ENCODE measurements at places on chromosomes 1 and 21. TPM values are rescaled to one million over a fixed set of nuclear protein-coding genes. Genes with fewer than 3 reads are reported as not detected.

Gene SMYD2
- total RNA-seq: 24.3 TPM

Gene CHIA
- not detected for total RNA-seq

Gene ITLN2
- total RNA-seq: not detected

Gene AGBL4
- total RNA-seq: not detected

Gene ZNF695
- total RNA-seq: 0.36 TPM

Gene BEND5
- total RNA-seq: 9.9 TPM

DNA sequence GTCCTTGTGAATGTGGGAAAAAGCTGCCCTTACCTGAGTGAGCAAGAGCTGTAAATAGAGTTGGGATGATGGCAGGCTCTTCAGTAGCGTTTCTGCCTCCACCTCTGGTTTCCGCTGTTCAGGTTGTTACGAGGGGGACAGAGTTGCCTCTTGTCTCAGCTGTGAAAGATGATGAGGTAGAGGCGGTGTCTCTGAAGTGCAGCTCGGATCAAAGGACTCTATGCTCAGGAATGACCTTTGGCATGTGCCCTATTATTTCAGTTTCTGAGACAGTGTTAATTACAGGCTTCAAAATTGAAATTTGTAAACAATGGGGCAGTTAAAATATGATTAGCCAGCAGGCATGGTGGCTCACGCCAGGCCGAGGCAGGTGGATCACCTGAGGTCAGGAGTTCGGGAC, 70.3 kb downstream of the VPS26C start:
- no peak overlapping the region for H3K27ac ChIP-seq
- DNase-seq: no peak

DNA sequence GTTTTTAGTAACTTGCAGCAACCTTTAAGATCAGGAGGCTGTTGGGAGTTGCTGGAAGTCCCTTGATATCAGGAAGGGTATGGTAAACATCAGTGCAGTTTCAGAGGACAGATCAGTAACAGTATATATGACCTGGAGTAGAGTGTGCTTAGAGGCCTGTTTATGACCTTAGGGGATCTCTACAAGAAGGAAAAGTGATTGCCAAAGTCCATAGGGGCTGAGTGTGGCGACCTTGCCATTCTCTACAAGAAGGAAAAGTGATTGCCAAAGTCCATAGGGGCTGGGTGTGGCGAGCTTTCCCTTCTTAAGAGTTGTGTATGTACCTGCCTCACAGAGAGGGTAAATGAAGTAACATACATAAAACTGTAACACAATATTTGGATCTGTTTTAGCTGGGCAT, 28.5 kb upstream of the AXDND1 start:
- H3K36me3 ChIP-seq: peaks cover 35% of the 10 kb centered on the region
- no peak overlapping the region for H3K4me3 ChIP-seq
- no peak for DNase-seq
- no peaks in the 10 kb centered on the region for H3K4me1 ChIP-seq
- no peak overlapping the region for H3K27ac ChIP-seq
- H3K27me3 ChIP-seq: no peaks in the 10 kb centered on the region

DNA sequence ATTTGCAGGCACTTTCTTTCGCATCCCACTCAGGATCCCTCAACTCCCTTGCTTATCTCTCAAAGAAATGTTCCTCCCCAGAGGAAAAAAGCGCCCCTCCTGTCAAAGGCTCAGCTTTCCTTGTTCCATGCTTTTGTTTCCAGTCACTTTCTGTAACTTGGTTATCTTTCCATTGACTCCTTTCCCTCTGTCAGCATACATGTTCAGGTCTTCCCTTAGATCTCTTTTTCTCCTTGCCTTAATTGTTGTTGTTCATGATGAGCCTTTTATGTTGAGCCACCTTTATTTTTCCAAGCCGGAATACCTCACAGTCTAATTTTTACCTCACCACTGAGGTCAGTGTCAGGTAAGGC, 46.5 kb upstream of the PODN start:
- H3K4me3 ChIP-seq: peak overlapping the region; percentile 65
- H3K4me1 ChIP-seq: peaks cover 16% of the 10 kb centered on the region
- no peak for DNase-seq
- peak overlapping the region; percentile 57 for H3K27ac ChIP-seq
- no peaks in the 10 kb centered on the region for H3K36me3 ChIP-seq
- H3K27me3 ChIP-seq: no peaks in the 10 kb centered on the region

GRCh38 chr1:187342495-187342894, 513.7 kb downstream of the PLA2G4A start:
- no peak for DNase-seq
- H3K27me3 ChIP-seq: no peaks in the 10 kb centered on the region
- no peak overlapping the region for H3K4me3 ChIP-seq

DNA sequence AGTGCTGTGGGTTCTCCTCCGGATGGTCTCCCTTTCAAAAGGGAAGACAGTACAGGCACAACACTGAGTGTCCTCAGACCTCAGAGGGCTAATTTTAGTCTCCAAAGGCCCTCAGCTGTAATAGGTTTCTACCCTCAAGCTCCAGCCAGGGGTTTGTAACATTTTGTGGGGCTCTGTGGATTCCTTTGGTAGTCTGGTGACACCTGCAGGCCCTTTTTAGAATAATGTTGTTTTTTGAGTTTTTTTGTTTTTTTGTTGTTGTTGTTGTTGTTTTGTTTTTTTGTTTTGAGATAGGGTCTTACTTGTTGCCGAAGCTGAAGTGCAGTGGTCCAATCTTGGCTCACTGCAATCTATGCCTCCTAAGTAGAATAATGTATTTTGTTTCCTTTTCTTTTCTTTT, 15.0 kb upstream of the TMEM201 start:
- H3K27ac ChIP-seq: no peak overlapping the region
- peaks cover 3% of the 10 kb centered on the region for H3K36me3 ChIP-seq
- no peak overlapping the region for H3K4me3 ChIP-seq
- H3K27me3 ChIP-seq: no peaks in the 10 kb centered on the region
- H3K4me1 ChIP-seq: no peaks in the 10 kb centered on the region
- DNase-seq: no peak

DNA sequence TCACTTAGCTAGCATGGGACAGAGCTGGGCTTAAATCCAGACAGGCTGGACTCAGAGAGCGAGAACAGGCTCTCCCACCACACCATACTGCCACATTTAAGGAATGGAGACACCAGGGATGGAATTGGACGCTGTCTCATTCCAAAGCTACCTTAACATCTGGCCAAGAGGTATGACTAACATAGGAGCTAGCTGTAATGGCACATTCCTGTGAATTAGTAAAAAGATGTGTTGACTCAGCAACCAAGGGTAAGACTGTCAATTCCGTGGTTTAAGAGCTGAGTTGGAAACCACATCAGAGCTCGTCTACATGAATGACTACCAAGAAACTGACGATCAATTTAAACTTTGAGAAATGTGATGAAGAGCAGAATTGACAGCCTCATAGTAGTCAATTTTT, 8.3 kb upstream of the TNFRSF9 start:
- no peak overlapping the region for H3K27ac ChIP-seq
- peaks cover 18% of the 10 kb centered on the region for H3K4me1 ChIP-seq
- H3K36me3 ChIP-seq: no peaks in the 10 kb centered on the region

DNA sequence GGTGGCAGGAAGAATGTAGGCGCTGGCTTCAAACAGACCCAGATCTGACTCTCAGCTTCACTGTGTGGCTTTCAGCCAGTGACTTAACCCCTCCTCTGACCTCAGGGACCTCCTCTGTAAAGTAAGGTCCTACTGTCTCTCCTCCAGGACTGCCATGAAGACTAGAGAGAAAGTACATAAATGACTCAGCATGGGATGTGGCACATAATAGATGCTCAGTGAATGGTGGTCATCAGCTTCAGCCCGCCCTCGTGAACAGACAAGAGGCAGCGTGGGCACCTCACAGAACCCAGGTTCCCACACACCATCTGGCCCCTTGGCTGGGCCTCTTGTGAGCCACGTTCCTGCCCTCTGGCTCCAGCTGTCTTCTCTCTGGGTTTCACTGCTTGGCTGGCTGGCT, 126.0 kb downstream of the SYF2 start:
- no peak overlapping the region for H3K4me3 ChIP-seq
- H3K4me1 ChIP-seq: peaks cover 11% of the 10 kb centered on the region
- H3K27me3 ChIP-seq: no peaks in the 10 kb centered on the region
- H3K36me3 ChIP-seq: no peaks in the 10 kb centered on the region
- H3K27ac ChIP-seq: no peak overlapping the region

DNA sequence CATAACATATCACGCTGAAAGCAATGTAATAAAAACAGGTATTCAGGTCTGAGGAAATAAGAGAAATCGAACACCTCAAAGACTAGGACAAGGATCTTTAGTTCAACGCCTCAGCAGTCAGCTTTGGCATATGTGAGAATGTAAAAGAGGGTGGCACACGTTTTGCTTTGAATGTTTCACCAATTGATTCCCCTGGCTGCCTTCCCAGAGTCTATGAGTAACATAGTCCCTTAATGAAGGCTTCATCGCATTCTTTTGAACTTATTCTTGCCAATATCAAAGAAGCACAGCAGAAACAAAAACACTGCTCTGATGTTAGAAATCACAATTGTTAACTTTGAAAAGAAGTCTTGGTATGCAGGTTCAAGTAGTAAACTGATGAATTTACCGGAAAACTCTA, 764.8 kb downstream of the ADGRL2 start:
- H3K36me3 ChIP-seq: no peaks in the 10 kb centered on the region
- no peaks in the 10 kb centered on the region for H3K4me1 ChIP-seq
- no peak overlapping the region for H3K4me3 ChIP-seq
- DNase-seq: no peak

DNA sequence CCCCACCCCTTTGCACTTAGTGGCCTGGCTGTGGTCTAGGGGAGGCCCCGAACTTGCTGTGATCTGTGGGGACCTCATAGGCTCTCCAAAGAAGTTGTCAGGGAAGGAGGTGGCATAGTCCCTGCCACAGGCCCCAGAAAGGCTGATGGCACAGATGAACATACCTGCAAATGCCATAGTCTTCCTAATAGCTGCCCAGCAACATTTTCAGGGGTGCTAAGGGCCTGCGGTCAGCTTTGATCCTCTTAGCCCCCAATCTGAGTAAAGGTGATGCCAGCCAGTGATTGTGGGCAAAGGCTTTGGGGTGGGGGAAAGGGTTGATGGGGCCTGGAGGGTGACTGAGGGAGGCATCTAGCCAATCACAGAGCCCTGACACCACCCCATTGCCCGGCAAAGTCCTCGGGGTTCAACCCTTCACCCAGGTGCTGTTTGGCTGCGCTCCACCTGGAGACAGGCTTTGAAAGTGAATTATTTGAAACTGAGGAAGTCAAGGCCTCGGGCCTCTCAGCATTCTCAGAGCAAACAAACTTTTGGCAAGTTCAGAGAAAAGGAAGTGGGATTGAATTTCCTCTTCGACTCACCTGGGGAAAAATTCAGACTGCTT, 35.8 kb downstream of the PAX7 start:
- H3K36me3 ChIP-seq: no peaks in the 10 kb centered on the region
- H3K4me1 ChIP-seq: peaks cover 26% of the 10 kb centered on the region
- no peak overlapping the region for H3K4me3 ChIP-seq
- H3K27ac ChIP-seq: no peak overlapping the region

Data from naive thymus-derived CD4-positive, alpha-beta T cell (primary cell).